Thoracic aorta (tissue), 2 donors: ENCODE measurements at places on chromosomes 2 and 18. TPM values are rescaled to one million over a fixed set of nuclear protein-coding genes. Genes with fewer than 3 reads are reported as not detected.

DNA sequence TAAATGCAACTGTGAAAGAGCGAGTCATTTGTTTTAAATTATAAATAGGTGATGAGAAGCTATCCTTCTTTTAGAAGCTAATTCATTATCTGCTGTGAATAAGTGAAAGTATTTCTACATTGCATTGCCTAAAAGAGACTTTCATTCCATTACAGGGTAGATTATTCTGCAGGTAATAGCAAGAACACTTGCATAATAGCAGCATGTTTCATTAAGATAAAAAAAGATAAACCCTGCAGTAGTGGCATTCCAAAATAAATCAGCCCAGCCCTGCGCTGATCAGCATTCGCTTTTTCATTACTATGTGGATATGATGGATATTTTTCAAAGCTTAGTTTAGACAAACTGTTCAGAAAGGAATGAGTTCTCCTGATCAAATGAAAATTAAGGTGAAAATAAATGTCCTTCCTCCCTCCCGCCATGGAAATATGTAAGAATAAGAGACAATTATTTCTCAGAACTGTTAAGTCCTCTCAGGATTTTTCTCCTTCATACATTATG, 72.8 kb downstream of the DSC3 start:
- H3K27me3 ChIP-seq: no peaks in the 10 kb centered on the region
- H3K4me3 ChIP-seq: no peak overlapping the region
- no peak overlapping the region for H3K27ac ChIP-seq
- no peak for DNase-seq
- H3K4me1 ChIP-seq: no peaks in the 10 kb centered on the region
- no peaks in the 10 kb centered on the region for H3K36me3 ChIP-seq

GRCh38 chr2:109411640-109412325, 202.0 kb downstream of the SEPTIN10 start:
- no peaks in the 10 kb centered on the region for H3K27me3 ChIP-seq
- no peaks in the 10 kb centered on the region for H3K36me3 ChIP-seq
- no peak overlapping the region for H3K4me3 ChIP-seq
- no peak overlapping the region for H3K27ac ChIP-seq
- peaks cover 3% of the 10 kb centered on the region for H3K4me1 ChIP-seq

DNA sequence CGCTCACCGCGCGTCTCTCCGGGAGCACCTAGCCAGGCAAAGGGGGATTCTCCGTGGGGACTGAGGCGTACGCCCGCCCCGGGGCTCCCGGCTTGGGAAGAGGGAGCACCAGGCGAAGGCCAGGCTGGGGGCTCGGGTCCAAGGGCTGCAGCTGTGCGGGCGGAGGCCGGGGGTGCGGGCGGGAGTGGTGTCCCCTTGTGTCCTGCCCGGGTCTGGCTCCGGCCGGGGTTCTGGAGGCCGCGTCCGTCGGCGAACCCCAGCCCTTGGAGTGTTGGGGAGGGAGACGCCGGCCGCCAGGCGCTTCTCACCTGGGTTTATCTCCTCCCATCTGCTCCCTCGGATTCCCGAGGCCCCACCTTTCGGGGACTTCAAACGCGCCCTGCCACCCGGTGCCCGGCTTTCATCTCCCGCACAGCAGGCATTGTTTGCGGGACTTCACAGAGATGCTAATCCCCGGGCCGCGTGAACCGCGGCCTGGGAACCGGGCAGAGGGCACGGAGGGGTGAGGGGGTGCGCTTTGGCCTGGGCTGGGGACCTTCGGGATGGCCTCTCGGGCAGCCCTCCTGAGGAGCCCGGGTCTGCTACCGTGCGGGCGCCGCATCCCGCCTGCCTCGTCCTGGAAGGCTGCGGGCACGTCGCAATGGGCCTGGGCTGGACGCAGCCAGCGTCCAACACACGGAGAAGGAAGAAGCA, 5.0 kb upstream of the GBX2 start:
- peaks cover 20% of the 10 kb centered on the region for H3K4me1 ChIP-seq
- no peak overlapping the region for H3K4me3 ChIP-seq
- H3K27me3 ChIP-seq: peaks cover 14% of the 10 kb centered on the region
- no peak overlapping the region for H3K27ac ChIP-seq
- no peaks in the 10 kb centered on the region for H3K36me3 ChIP-seq

DNA sequence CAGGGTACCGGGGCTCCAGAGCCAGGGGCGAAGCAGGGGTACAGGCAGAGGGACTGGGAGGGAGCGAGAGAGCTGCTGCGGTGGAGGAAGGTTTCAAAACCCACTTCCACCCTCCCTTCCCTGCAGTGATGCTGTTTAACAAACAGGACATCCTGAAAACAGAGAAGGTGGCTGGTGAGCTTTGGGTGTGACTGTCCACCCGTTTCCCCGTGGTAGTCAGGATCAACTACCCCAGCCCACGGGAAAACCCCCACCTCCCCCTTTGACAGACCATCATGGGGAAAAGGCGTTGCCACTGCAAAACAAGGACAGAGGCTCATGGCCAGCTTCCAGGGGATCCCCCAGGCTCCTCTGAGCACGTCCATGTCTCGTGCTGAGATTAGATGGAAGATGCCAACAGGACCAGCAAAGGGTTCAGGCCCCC, 12.9 kb downstream of the TMEM185B start:
- no peaks in the 10 kb centered on the region for H3K27me3 ChIP-seq
- no peaks in the 10 kb centered on the region for H3K4me1 ChIP-seq
- H3K4me3 ChIP-seq: no peak overlapping the region
- no peak overlapping the region for H3K27ac ChIP-seq
- H3K36me3 ChIP-seq: no peaks in the 10 kb centered on the region

- no peaks in the 10 kb centered on the region for H3K36me3 ChIP-seq
- DNase-seq: no peak
- peak overlapping the region; percentile 77 for H3K4me3 ChIP-seq
- peaks cover 57% of the 10 kb centered on the region for H3K4me1 ChIP-seq
- no peaks in the 10 kb centered on the region for H3K27me3 ChIP-seq
Measured at GRCh38 chr2:84971510-84972206, 697 bp downstream of the KCMF1 start.

GRCh38 chr2:121819846-121820245, 64.4 kb downstream of the TSN start:
- DNase-seq: no peak
- no peaks in the 10 kb centered on the region for H3K27me3 ChIP-seq
- no peak overlapping the region for H3K27ac ChIP-seq
- no peak overlapping the region for H3K4me3 ChIP-seq

DNA sequence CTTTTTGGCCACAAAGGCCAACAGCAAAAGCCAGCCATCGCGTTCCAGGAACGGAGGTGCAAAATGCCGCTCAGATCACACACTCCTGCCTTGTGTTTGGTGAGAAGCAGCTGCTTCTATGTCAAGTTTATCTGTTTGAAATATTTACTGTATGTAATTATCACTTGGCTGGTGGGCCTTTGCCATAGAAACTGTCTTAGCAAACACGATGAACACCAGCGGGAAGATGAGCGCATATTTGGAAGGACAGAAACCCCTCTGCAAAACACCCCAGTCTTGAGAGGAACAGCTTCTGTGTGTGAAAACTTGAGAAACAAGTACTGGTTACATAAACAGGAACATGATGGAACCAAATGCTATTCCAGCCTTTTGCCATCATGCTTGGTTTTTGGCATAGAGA, 59.7 kb downstream of the SCG2 start:
- peaks cover 16% of the 10 kb centered on the region for H3K4me1 ChIP-seq
- H3K36me3 ChIP-seq: no peaks in the 10 kb centered on the region
- H3K27me3 ChIP-seq: no peaks in the 10 kb centered on the region

- H3K4me3 ChIP-seq: no peak overlapping the region
- H3K27me3 ChIP-seq: no peaks in the 10 kb centered on the region
- H3K27ac ChIP-seq: no peak overlapping the region
- H3K4me1 ChIP-seq: no peaks in the 10 kb centered on the region
- H3K36me3 ChIP-seq: no peaks in the 10 kb centered on the region
Measured at GRCh38 chr2:173754165-173754564, 211.0 kb downstream of the SP3 start.

- no peak overlapping the region for H3K27ac ChIP-seq
- H3K4me1 ChIP-seq: peaks cover 14% of the 10 kb centered on the region
- no peak overlapping the region for H3K4me3 ChIP-seq
- H3K27me3 ChIP-seq: no peaks in the 10 kb centered on the region
- DNase-seq: no peak
- H3K36me3 ChIP-seq: no peaks in the 10 kb centered on the region
Measured at GRCh38 chr18:36527740-36528455, 230.4 kb downstream of the FHOD3 start.

DNA sequence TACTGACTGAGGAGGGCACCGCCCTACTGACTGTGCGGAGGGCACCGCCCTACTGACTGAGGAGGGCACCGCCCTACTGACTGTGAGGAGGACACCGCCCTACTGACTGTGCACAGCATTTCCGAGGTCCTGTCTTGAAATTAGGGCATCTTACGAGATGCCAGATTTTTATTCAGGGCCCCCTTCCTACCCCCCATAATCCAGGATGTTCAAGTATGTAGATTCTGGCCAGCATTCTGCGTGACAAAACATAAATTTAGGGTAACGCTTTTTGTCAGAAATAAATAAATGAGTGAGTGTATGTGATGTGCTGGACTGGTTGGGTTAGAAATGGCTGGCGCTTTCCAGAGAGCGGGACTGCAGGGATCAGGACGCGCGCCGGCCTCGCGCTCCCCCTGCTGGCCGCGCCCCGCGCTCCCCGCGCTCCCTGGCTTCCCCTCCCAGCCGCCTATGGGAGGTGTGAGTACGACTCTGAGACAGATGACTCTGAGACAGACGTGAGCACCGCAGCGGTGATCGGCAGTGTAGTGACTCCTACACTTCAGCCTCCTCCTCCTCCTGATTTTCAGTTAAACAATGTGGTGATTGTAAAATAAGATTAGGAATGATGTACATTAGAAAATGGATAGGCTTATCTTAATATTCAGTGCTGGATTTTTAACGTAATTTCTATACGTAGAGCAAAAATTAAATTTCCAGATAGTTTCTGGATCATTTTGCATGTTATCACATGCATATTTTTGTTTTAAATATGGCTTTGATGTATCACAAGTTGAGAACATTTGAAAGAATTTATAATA, 149.2 kb upstream of the NFATC1 start:
- peak; percentile 5 for DNase-seq
- H3K36me3 ChIP-seq: no peaks in the 10 kb centered on the region
- peaks cover 10% of the 10 kb centered on the region for H3K4me1 ChIP-seq

DNA sequence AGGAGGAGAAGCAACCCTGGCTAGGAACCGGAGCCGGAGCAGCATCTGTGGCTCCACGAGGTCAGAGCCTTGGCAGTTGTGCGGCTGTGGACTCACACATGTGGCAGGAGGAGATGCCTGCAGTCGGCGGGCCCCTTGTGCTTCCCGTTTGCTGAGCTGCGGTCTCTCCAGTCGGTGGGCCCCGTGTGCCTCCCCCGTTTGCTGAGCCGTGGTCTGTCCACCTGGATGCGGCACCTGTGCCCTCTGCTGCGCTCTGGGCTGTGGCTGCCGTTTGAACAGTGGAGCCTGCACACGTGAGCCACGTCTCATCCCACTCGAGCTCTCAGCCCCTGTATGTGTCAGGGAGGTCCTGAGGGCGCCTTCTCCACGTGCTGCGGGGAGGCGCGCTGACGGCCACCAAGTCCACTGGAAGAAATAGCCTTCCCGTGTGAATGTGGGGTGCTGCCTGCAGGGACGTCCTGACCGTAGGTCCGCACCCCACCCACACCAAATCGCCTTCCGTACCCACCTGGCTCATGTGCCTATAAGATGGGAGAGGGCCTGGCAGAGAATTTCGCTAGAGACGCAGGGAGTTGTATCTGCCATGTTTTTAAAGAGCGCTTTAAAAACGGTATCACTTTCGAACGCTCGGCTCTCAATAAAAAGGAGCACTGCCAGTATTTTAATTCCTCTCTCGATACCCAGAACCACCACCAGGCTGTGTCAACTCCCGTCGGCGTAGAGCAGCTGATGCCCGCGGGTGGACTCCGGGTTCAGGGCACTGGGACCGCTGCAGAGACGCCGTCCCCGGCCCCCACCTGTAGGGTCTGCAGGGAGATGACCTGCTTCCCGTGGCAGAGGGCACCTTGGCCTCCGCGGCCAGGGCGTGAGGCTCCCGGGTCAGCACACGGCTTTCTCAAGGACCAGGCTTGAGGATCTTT, 117.0 kb downstream of the NFATC1 start:
- DNase-seq: no peak
- no peaks in the 10 kb centered on the region for H3K27me3 ChIP-seq
- peaks cover 10% of the 10 kb centered on the region for H3K4me1 ChIP-seq
- H3K36me3 ChIP-seq: peaks cover 12% of the 10 kb centered on the region

DNA sequence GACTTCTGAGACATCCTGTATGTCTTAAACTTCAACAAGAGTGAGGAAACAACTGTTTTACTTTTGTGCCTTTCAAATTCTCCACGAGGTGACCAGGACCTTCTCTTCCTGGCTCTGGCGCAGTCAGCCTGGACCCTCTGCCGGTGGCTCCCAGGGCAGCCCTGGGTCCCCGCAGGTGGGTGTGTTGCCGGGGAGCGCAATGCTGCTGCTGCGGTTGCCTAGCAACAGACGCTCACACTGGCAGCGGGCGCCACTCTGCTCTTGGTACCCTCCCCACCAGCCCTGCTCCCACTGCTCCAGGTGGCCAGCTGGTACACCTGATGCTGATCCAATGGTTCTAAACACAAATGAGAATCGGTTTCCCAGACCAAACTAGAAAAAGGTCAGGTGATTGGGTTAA, 58.7 kb downstream of the GNAL start:
- no peak for DNase-seq
- peaks cover 17% of the 10 kb centered on the region for H3K4me1 ChIP-seq
- H3K36me3 ChIP-seq: no peaks in the 10 kb centered on the region
- no peak overlapping the region for H3K4me3 ChIP-seq
- no peak overlapping the region for H3K27ac ChIP-seq
- H3K27me3 ChIP-seq: no peaks in the 10 kb centered on the region

GRCh38 chr18:13539050-13539449, 187.3 kb downstream of the FAM210A start:
- H3K4me3 ChIP-seq: no peak overlapping the region
- H3K27me3 ChIP-seq: no peaks in the 10 kb centered on the region
- H3K36me3 ChIP-seq: no peaks in the 10 kb centered on the region
- peaks cover 36% of the 10 kb centered on the region for H3K4me1 ChIP-seq

DNA sequence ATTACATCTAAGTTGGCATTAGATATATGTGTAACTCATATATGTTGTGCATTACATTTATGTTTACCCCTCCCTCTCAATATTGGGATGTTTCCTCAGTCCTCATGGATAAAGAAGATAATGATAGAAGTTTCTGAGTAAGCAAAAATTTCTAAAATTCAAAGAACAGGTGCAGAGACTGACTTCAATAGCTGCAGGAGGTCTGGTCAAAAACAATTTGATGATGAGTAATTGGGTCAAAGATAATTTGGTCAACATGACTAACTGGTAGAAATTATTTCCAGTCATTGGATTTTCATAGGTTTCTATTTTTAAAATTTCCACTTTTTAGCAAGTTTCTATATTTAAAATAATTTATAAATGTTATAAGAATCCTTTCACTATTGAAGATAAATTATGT, 1130.9 kb upstream of the SLC39A10 start:
- no peak for DNase-seq
- H3K4me1 ChIP-seq: no peaks in the 10 kb centered on the region
- no peak overlapping the region for H3K27ac ChIP-seq
- no peaks in the 10 kb centered on the region for H3K36me3 ChIP-seq
- no peaks in the 10 kb centered on the region for H3K27me3 ChIP-seq

GRCh38 chr2:75432761-75433361, 127.9 kb downstream of the EVA1A start:
- no peaks in the 10 kb centered on the region for H3K36me3 ChIP-seq
- no peak for DNase-seq
- H3K27me3 ChIP-seq: no peaks in the 10 kb centered on the region
- H3K4me1 ChIP-seq: no peaks in the 10 kb centered on the region
- no peak overlapping the region for H3K4me3 ChIP-seq

Gene ZBTB14
- 8.4 TPM for total RNA-seq

Gene ORC2
- total RNA-seq: 16.4 TPM

Gene TMEM178A
- total RNA-seq: 5.4 TPM

Gene ACVR1C
- not detected for total RNA-seq

Gene PTPN18
- 79.2 TPM for total RNA-seq

Gene ITPRID2
- 121 TPM for total RNA-seq

Gene ABCG8
- not detected for total RNA-seq

Gene SCN9A
- 3.8 TPM for total RNA-seq

Gene AKAIN1
- total RNA-seq: not detected

Gene CIDEA
- total RNA-seq: not detected

Gene ASTL
- not detected for total RNA-seq

Gene MATN3
- 1.3 TPM for total RNA-seq

Gene EDAR
- total RNA-seq: not detected

Gene CTNNA2
- total RNA-seq: not detected
